Activated CD8-positive, alpha-beta memory T cell treated with anti-CD3 and anti-CD28 coated beads, Interleukin-2, amount 10 ng/mL, durations not matched to agents 7 days and 5 days (primary cell): ENCODE measurements at places on chromosomes 2 and 18. TPM values are rescaled to one million over a fixed set of nuclear protein-coding genes. Genes with fewer than 3 reads are reported as not detected.

Gene SEPTIN10
- not detected for total RNA-seq

Gene PTGR3
- total RNA-seq = 33.5 TPM

Gene ING5
- 28.0 TPM for total RNA-seq

Gene ALPG
- total RNA-seq = not detected

Gene RIT2
- not detected for total RNA-seq

Gene ZC3H6
- 6.9 TPM for total RNA-seq

Gene CCDC150
- total RNA-seq = 30.6 TPM

Gene MAP4K3
- 10.9 TPM for total RNA-seq

Gene MAPK4
- total RNA-seq = not detected

Gene NEU2
- total RNA-seq = not detected

Gene DSEL
- 0.05 TPM for total RNA-seq

Gene PLEKHM3
- 5.1 TPM for total RNA-seq

Gene MYO1B
- 4.3 TPM for total RNA-seq

Gene PPP1R1C
- not detected for total RNA-seq

Gene DYNAP
- not detected for total RNA-seq

Gene NEUROD1
- not detected for total RNA-seq

Gene SPDYA
- total RNA-seq = 1.6 TPM

Gene SULT1C2
- not detected for total RNA-seq

Gene IGFBP5
- total RNA-seq = not detected

Gene IL1A
- total RNA-seq = 0.23 TPM

Gene IL1RN
- 1.8 TPM for total RNA-seq

Gene CAPN13
- not detected for total RNA-seq

Gene TPO
- total RNA-seq = not detected

Gene FSIP2
- total RNA-seq = 0.09 TPM

Gene ST6GAL2
- total RNA-seq = not detected

Gene GPBAR1
- total RNA-seq = 0.82 TPM

Gene SKOR2
- total RNA-seq = not detected

Gene LIPT1
- 7.2 TPM for total RNA-seq

Gene KIF1A
- 0.76 TPM for total RNA-seq

Gene MYOM1
- total RNA-seq = 1.6 TPM

Gene LHCGR
- not detected for total RNA-seq

Gene NABP1
- total RNA-seq = 52.3 TPM

Gene PROM2
- total RNA-seq = 0.82 TPM

Gene CCDC85A
- not detected for total RNA-seq

Gene IL37
- total RNA-seq = not detected

Gene OXER1
- 0.21 TPM for total RNA-seq

Gene RNF138
- total RNA-seq = 72.9 TPM

Gene FER1L5
- total RNA-seq = not detected

Gene ARHGEF4
- 0.30 TPM for total RNA-seq

Gene KRTCAP3
- 6.4 TPM for total RNA-seq

Gene NAGK
- 54.6 TPM for total RNA-seq

Gene NFU1
- total RNA-seq = 28.5 TPM

Gene TNFRSF11A
- total RNA-seq = 8.0 TPM

Gene ZEB2
- 40.9 TPM for total RNA-seq

Gene EHD3
- total RNA-seq = 1.1 TPM

Gene BOLL
- not detected for total RNA-seq

Gene RAD51AP2
- not detected for total RNA-seq

Gene ARL4C
- total RNA-seq = 306 TPM

Gene TEX44
- total RNA-seq = not detected

Gene ECEL1
- 0.21 TPM for total RNA-seq

Gene RAB10
- total RNA-seq = 121 TPM
